ENCODE measurements at places on chromosomes 11 and 22.

GRCh38 chr11:117868815-117869561 lies 7.5 kb downstream of the FXYD6 start:
- DNase-seq: no peak

DNA sequence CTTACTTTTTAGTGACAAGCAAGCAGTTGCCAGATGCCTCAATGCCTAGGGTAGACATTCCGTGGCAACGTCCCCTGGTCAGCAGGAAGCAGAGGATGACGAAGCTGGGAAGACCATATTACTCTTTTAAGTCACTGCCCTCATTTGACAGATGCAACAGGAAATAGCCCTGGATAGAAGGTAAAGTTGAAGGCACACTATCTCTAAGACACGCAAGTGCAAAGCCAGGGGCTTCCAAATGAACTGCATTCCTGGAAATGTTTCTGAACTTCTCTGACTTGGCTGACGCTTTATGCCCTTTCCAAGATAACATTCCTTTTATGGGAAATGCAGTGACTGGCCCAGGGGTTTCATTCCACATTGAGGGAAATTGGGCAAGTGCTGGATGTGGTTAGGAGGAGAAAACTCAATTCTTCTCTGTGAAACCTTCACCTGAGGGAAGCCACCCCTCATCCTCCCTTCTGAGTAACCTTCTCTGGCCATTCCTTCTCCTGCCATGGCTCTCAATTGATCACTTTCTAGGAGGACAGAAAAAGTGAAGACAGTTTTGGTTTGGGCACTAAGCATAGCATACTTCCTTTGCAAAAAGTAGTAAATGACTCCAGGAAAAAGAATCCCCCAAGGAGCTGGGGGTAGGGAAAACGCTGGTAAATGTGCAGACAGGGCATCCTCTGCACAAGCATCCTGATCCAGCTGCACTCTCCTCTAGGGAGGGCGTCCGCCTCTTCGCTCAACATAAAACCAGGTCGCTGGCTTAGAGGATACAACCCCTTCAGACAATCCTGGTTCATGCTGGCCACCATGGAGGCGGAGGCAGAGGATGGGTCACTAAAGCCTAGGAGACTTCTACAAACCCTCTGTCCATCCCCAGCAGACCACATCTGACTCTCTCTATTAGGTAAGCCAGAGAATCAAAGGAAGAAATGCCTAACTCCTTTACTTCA lies 14.5 kb downstream of the PCSK7 start:
- no peak for DNase-seq

- DNase-seq: no peak
These were observed 888.5 kb downstream of the NTM start for GRCh38 chr11:132258875-132259274.

- no peak for DNase-seq
These were observed 186.5 kb downstream of the DYNC2H1 start for GRCh38 chr11:103295704-103296103.

DNA sequence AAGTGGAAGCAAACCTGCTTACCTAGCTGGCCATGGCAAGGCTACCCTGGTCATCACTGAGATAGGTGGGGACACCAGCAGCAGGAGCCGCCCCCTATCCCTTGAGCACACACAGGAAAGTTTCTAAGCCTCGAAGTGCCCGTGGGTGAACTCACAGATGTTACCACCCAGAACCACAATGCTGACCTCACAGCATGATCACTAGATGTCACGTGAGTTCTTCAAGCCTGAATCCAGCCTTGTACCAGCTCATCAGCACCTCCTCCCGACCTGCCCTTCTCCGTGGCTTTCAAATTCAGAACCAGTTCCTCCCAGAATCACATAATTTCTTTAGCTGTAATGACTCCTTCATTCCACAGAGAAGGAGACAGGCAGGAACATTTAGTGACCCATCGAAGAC lies 24.7 kb upstream of the TIMP3 start:
- DNase-seq: no peak

DNA sequence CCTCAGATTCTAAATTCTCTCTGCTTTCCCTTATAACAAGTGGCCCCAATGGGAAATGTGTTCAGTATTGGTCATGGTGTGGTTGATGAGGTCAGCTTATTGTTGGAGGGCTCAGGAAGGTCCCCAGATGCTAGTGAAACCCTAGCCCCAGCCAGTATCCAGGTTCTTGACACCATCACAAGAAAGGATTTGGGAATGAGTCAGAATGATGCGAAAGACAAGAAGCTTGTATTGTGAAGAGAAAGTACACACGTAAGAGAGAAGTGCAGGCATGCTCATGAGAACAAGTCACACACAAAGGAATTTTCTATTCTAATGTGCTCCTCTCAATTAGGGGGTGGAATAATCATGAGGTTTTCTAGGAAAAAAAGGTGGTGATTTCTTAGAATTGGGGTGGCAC lies 34.9 kb upstream of the TRPC6 start:
- DNase-seq: no peak

DNA sequence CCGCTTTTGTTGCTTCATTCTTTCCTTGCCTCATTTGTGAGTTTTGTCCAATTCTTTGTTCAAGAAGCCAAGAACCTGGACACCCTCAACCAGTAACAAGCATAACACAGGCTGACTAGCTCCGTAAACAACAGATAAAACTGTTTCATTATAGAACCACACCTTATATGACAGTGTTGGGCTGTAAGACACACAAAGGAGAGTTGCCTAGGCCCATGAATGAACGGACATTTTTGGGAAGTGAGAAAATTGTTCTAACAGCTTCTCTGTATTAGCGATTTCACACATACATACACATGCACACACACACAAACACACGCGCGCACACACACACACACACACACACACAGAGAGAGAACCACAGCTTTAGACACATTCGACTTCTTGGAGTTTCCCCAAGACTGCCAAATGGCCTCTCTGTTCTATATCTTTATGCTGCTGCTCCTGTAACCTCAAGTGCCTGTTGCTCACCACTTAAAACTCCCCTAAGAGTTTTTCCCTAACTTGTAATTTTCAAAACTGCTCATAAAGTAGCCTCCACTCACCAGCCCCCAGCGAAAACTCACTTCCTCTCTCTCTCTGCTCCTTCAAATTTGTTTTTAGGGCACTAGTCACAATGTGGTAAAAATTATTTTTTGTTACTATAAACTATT lies 35.9 kb downstream of the CTSC start:
- no peak for DNase-seq

GRCh38 chr11:72616655-72617054 lies 57.6 kb downstream of the PDE2A start:
- DNase-seq: no peak

DNA sequence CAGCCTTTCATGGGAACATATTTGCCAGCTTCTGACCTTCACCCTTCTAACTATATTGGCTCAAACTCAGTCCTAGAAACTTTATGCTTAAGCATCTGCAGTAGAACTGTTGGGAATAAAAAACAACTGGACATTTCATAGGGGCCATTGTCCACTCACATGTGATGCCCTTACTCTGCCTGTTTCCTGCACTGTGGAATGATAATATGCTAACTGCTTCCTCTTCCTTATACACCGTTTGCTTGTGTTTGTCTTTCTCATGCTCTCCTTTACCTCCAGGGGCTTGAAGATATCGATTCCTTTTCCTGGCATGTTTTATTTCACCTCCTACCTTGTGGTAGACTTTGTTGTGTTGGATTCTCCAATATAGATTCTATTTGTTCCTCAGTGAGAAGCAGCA lies 333.0 kb upstream of the DDI1 start:
- DNase-seq: no peak

DNA sequence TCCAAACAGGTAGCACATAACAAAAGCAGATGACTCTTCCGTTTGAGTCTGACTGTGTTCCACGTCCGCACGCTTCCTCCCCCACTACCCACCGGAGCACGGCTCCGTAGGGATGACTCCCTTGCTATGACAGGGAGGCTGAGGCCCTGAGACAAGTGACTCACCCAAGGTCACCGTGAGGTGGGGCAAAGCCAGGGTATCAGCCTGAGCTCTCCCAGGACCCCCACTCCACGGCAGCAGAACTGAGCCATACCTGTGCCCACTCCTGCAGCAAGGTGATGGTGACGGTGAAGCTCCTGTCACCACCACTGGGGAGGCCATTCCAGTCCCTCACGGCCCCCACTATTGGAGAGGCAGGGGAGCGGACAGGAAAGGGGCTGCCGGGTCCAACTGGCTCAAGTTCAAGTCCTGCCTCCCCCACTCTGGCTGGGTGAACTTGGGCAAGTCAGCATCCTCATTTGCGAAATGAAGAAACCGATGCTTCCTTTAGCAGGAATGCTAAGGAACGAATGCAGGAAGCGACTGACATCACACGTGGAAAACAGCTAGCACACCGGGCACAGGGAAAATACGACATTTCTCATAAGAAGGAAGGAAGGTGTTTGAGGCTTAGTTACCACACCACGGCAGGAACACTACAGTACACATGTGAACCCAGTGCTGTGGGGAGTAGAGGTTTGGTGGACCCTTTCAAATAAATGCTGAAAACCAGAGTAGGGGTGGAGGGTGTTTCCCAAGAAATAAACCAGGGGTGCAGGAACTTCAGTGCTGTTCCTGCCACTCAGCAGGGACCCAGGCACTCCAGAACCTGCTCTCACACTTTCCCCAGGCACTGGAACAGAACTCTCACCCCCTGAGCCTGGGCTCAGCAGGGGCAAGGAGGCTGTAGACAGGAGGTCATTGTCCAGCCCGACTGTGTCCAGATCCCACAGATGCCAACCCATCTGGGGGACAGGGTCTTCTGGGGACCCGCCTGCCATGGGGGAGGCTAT lies 32.4 kb upstream of the CBX7 start:
- DNase-seq: no peak

- no peak for DNase-seq
These were observed 1073.0 kb downstream of the BRD1 start for GRCh38 chr22:48754611-48755058.

All from GF-D8 (cell line).